ENCODE measurements at places on chromosomes 1 and 21.
A peak's percentile ranks its signal among the peaks of the same experiment; 100 is the strongest.

GRCh38 chr1:116352349-116352813 lies 20.7 kb upstream of the ATP1A1 start:
- no peak for DNase-seq

- no peak for DNase-seq
These were observed 640.7 kb downstream of the ADGRL2 start for GRCh38 chr1:82441402-82441801.

DNA sequence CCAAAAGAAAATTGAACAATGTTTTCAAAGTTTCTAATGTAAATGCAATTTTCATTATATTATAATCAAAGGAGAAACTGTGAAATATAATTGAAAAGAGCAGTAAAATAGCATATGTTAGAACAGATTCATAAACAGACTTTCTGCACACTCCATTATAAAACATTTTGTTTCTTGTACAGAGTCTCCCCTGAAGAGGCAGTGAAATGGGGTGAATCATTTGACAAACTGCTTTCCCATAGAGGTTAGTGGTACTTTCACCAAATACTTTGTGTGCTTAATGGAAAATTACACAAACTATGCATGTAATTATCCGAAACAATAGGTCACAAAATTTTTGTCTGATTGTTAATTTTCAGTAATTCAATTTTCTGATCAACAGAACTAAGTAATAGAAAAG lies 1.9 kb downstream of the RGS18 start:
- DNase-seq: no peak

DNA sequence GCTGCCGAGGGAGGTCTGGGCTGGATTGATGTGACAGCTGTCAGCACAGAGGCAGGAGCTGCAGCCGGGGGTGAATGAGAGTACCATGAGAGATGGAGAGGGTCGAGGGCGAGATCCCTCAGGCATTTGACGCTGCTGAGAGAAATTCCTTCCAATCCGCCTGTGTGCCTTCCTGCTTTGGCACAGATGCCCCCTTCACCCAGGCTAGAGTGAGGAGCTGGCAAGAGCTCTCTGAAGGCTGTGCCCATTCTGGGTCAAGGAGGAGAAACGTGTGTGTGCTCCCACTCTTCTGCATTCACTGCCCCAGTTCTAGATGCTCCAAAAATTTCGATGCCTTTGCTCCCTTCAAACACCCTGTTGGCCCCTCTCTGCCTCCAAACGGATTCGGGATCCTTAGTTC lies 4.8 kb downstream of the ARTN start:
- no peak for DNase-seq

GRCh38 chr1:214401666-214402065 lies 120.7 kb downstream of the SMYD2 start:
- no peak for DNase-seq

- DNase-seq: no peak
These were observed 57.8 kb upstream of the RASAL2 start for GRCh38 chr1:178036090-178036489.

- no peak for DNase-seq
These were observed 9.6 kb upstream of the SH2D1B start for GRCh38 chr1:162421258-162422164.

DNA sequence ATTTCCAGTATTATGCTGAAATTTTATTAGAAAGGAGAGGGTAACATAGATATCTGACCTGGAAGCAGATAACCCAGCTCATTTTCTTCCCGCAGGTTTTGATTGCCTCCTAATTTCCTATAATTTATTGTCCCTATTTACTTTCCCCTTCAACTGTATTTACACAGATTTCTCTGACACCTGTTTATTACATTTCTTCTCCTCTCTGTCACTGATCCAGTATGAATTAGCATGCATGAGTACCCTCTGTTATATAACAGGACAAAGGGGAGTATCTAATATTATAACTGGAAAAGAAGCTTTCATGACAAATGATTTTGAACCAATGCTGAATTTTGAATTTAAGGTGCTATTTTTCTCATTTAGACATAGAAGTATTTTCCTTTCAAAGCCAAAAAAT lies 37.4 kb downstream of the DENND1B start:
- no peak for DNase-seq

DNA sequence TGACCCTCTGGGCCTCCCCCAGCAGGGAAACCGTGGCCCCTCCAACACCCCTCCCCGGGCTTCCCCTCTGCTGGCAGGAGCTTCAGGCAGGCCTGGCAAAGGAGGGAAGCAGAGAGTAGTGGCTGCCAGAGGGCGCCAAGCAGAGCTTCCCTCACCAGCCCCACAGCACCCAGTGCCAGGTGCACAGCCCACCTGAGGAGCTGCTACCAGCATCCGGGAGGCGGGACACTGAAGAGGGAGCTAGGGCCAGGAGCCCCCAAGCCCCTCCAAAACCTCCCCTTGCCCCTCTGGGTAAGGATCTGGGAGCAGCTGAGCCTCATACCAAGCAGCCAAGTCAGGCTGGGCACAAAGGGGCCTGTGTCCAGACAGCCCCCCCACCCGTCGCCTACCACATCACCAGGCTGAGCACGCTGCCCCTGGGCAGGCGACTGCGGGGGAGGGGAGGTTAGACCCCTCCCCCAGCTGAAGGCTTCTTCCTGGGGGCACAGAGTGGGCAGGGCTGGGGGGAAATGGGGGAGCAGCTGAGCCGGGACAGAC lies 19.6 kb downstream of the CCDC24 start:
- DNase-seq: no peak

- no peak for DNase-seq
These were observed 2.1 kb upstream of the CAPN8 start for GRCh38 chr1:223667484-223668182.

- DNase-seq: no peak
These were observed 4.9 kb downstream of the C1orf105 start for GRCh38 chr1:172425339-172425738.

- no peak for DNase-seq
These were observed 41.2 kb downstream of the MAP3K21 start for GRCh38 chr1:233368789-233369130.

- DNase-seq: no peak
These were observed 166.8 kb upstream of the KCNJ6 start for GRCh38 chr21:38082936-38083485.

- peak; percentile 1 for DNase-seq
These were observed 10.0 kb downstream of the PDPN start for GRCh38 chr1:13593511-13594131.

- DNase-seq: no peak
These were observed 768.4 kb upstream of the ADGRL2 start for GRCh38 chr1:81032374-81032773.

GRCh38 chr1:52850951-52851350 lies 8.4 kb downstream of the ZYG11A start:
- no peak for DNase-seq

- DNase-seq: no peak
These were observed 152.4 kb downstream of the PRDM16 start for GRCh38 chr1:3221112-3222041.

DNA sequence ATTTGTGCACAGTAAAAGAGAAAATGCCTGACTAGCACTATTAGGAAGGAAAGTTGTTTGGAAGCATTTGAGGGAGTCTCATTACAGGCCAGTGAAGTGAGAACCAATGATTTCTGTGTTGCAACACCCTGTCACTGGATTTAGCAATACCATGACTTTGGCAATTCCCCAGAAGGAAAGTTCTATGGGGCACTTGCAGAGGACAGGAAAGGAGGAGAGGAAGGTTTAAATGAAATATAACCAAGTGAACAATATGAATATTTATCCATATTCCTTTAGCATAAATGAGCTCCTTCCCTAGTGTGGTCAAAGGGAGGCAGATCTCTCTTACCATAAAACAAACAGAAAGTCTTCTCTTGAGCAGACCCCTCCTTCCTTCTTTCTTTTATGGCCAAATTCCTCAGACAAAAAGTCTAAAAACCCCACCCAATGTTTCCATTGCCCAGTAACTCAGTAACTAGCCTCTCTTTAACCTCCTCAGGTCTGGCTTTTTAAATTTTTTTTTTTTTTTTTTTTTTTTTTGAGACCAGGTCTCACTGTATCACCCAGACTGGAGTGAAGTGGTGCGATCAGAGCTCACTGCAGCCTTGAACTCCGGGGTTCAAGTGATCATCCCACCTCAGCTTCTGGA lies 5.5 kb downstream of the TLR5 start:
- DNase-seq: no peak

GRCh38 chr1:12501661-12502060 lies 116.3 kb downstream of the DHRS3 start:
- DNase-seq: no peak

GRCh38 chr1:186187601-186188000 lies 187.5 kb downstream of the TPR start:
- no peak for DNase-seq

Data from CD4-positive, alpha-beta T cell treated with Interferon alpha-2 for 1 hour (primary cell).